Activated CD8-positive, alpha-beta memory T cell treated with anti-CD3 and anti-CD28 coated beads for 48 hours (primary cell): ENCODE measurements at places on chromosomes 11 and 22.

- no peak for DNase-seq
Measured at GRCh38 chr11:64484191-64485022, 106.6 kb upstream of the SLC22A12 start.

- no peak for DNase-seq
Measured at GRCh38 chr11:75264971-75265370, 24.4 kb downstream of the TPBGL start.

- DNase-seq, result no peak
Measured at GRCh38 chr11:84854498-84854880, 772.7 kb downstream of the DLG2 start.

DNA sequence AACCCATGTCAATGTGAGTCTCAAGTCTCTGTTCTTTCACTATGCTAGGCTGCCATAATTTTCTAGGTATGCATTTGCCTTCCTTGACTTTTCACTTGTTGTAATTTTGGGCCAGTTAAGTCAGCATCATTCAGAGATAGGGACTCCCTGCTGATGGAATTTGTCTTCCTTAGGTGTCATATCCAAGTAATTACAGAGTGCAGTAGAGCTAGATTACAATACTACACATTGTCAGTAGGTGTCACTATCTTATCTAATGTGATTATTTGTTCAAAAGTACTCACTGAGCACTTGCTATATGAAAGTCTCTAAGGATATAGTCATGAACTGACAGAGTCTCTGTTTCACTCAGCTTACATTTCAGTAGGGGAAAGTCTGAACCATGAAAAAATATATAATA, 25.0 kb upstream of the SYN3 start:
- no peak for DNase-seq

DNA sequence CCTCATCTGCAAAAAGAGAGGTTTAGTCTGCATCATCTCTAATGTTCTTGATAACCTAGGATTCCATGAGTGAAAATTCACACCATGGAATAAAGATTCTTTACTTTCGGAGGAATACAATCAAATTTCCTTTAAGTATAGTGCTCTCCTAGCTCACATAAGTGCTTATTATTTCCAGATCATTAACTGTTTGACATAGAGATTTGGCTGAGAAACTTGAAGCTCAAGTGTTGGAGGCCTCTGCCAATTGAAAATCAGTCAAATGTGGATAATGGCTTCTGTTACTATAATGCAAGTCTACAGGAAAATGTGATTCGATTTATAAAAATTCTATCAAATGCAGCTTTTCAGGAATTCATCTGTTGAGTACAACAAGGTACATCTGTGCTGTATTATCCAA, 144.6 kb downstream of the KIF18A start:
- no peak for DNase-seq

DNA sequence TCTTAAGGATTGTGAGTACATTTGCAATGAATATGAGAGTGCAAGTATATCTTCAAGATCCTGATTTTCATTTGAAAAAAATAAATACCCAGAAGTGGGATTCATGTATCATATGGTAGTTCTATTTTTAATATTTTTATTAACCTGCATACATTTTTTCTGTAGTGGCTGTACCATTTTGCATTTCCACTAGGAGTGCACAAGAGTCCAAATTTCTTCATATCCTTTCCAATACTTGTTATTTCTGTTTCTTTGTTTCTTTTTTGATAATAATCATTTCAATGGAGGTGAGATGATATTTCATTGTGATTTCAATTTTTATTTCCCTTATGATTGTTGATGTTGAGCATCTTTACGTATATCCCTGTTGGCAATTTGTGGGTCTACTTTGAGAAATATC, 759.8 kb upstream of the CNTN5 start:
- no peak for DNase-seq
